Ovary (tissue), 10 donors: ENCODE measurements at places on chromosomes 7 and 10. TPM values are rescaled to one million over a fixed set of nuclear protein-coding genes. Genes with fewer than 3 reads are reported as not detected.

DNA sequence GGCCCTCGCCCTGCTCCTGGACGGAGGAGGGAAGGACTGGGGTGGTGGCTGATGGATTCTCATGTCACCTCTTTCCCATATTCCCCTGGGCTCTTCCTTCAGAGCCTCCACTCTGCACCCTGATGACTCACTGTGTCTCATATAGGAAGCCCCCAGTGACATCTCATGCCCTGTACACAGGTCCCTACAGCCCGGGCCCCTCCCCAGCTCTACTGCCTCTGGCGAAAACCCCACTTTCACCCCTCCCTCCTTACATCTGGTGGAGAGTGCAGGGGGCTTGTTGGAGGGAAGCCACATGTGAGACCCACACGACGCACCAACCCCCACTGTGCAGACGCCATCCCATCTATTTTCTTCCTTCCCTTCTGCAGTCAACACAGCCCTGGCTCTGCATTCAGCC is 72.8 kb upstream of the ZNF479 start:
- no peak overlapping the region for H3K4me3 ChIP-seq
- no peaks in the 10 kb centered on the region for H3K27me3 ChIP-seq
- H3K4me1 ChIP-seq: no peaks in the 10 kb centered on the region
- DNase-seq: no peak
- no peaks in the 10 kb centered on the region for H3K36me3 ChIP-seq

GRCh38 chr7:28774261-28774988 is 183.7 kb downstream of the TRIL start:
- H3K4me3 ChIP-seq: no peak overlapping the region
- no peaks in the 10 kb centered on the region for H3K4me1 ChIP-seq
- no peaks in the 10 kb centered on the region for H3K36me3 ChIP-seq
- no peaks in the 10 kb centered on the region for H3K27me3 ChIP-seq

DNA sequence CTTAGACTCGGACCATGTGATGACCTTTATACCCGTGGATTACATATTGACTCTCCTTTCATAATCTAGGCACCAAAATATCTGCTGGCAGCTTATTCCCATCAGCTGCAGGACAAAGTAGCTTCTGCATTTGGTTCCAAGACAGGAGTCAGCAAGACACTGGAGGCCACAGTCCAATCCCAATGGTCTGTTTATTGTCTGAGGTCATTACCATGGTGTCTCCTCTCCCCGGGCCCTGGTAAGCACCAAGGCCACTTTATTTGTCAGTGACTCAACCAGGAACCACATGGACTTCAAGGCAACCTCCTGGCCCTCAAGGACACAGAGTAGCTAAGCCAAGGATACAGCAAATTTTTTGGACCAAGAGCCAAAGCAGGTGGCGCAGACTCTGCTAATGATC is 36.1 kb downstream of the KCNMA1 start:
- H3K27me3 ChIP-seq: no peaks in the 10 kb centered on the region
- no peak for DNase-seq
- H3K4me1 ChIP-seq: no peaks in the 10 kb centered on the region
- H3K4me3 ChIP-seq: no peak overlapping the region
- H3K27ac ChIP-seq: no peak overlapping the region
- H3K36me3 ChIP-seq: no peaks in the 10 kb centered on the region

DNA sequence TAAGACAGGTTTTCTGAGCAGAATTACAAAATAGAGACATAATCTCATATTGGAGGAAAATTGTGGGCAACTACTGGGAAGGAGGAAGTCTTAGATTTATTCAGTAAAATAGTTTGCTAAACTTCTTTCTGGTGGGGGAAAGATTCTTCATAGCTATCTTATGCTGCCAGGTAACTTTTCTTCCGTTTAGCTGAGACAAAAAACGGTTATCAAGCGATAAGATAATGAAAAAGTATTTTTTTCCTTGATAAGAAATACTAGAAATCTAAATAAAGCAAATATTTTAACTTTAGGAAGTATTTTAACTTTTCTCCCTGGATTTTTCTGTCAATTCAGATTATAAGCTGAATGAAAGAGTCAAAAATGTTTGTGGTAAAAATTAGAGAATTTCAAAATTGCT is 52.3 kb downstream of the JMJD1C start:
- H3K4me1 ChIP-seq: no peaks in the 10 kb centered on the region
- H3K27ac ChIP-seq: no peak overlapping the region
- DNase-seq: no peak
- H3K36me3 ChIP-seq: no peaks in the 10 kb centered on the region

GRCh38 chr7:11751807-11752389 is 80.1 kb downstream of the THSD7A start:
- H3K27me3 ChIP-seq: no peaks in the 10 kb centered on the region
- no peaks in the 10 kb centered on the region for H3K36me3 ChIP-seq
- DNase-seq: no peak
- H3K4me3 ChIP-seq: no peak overlapping the region

GRCh38 chr10:88975377-88975720 is 15.2 kb upstream of the FAS start:
- no peaks in the 10 kb centered on the region for H3K36me3 ChIP-seq
- peaks cover 20% of the 10 kb centered on the region for H3K4me1 ChIP-seq
- peak overlapping the region; percentile 39 for H3K4me3 ChIP-seq
- H3K27me3 ChIP-seq: no peaks in the 10 kb centered on the region
- peak overlapping the region; percentile 54 for H3K27ac ChIP-seq
- DNase-seq: no peak

SLC18A2 gene
- 9.2 TPM for total RNA-seq

CFAP70 gene
- total RNA-seq: 2.2 TPM
